ENCODE measurements at places on chromosomes 11 and 22.

DNA sequence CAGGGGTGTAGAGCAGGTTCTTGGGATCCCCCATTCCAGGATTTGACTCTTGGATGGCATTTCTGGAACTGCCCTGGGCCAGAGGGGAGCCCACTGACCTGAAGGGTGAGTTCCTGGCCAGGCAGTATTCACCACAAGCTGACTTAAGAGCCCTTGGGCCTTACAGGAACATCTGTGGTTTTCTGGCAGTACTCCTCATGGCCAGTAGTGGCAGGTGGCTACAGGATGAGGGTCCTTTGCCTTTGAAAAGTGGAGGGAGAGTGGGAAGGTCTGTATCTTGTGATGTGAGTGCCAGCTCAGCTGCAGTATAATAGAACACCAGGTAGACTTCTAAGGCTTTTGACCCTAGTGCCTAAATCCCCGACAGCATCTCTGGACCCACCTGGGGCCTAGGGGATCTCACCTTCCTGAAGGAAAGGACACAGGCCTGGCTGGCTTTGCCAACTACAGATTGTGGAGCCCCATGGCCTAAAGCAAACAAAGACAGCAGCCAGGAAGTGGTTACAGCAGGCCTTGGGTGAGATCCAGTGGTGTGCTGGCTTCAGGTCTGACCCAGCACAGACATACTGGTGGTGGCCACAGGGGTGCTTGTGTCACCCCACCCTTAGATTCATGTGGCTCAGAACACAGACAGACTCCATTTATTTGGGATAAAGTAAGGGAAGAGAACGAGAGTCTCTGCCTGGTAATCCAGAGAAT, 9.0 kb downstream of the OR51S1 start:
- no peak for DNase-seq

- no peak for DNase-seq
Measured at GRCh38 chr11:76152741-76153570, 53.3 kb downstream of the WNT11 start.

GRCh38 chr22:46897246-46897623, 134.8 kb downstream of the TBC1D22A start:
- DNase-seq, result no peak

DNA sequence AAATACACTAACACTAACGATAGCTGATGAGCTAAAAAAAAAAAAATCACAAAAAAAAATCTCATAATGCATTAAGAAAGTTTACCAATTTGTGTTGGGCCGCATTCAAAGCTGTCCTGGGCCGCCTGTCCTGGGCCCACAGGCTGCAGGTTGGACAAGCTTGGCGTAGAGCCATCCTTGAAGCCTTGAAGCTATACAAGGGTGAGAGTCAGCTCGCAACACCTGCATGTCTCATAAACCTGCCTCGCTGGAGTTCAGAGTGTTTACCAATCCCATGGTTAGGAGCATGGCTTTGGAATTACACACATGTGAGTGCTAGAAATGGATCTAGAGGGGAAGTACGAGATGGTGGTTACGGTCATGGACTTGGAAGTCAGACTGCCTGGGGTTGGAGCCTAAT, 453.7 kb downstream of the INSC start:
- no peak for DNase-seq

- DNase-seq, result no peak
Measured at GRCh38 chr22:22429369-22430108, 79.0 kb downstream of the ZNF280B start.

DNA sequence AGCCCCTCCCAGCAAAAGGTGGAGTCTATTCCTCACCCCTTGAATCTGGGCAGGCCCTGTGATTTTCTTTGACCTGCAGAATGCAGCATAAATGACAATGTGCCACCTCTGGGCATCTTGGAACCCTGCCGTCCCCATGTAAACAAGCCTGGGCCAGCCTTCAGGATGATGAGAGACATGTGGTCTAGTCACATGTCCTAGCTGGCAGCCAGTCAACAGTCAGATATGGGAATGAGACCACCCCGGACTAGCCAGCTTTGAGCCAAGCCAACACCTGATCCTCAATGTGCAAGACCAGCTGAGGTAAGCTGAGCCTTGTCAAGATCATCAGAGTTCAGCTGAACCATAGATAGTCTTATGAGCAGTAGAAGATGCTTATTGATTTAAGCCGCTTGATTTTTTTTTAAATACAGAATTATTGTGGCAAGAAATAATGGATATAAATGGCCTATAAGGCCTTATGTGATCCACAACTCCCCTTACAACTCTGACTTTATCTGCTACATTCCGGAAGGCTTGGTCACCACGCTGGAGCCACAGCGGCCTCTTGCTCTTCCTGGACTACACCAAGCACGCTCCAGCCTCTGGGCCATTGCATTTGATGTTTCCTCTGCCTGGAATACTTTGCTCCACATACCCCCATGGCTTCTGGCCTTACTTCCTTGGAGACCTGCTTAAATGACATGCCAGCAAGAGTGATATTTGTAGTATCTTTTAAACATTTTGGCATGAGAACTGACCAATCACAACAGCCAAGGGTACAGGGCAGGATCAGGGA, 225.9 kb upstream of the SESN3 start:
- DNase-seq, result no peak

DNA sequence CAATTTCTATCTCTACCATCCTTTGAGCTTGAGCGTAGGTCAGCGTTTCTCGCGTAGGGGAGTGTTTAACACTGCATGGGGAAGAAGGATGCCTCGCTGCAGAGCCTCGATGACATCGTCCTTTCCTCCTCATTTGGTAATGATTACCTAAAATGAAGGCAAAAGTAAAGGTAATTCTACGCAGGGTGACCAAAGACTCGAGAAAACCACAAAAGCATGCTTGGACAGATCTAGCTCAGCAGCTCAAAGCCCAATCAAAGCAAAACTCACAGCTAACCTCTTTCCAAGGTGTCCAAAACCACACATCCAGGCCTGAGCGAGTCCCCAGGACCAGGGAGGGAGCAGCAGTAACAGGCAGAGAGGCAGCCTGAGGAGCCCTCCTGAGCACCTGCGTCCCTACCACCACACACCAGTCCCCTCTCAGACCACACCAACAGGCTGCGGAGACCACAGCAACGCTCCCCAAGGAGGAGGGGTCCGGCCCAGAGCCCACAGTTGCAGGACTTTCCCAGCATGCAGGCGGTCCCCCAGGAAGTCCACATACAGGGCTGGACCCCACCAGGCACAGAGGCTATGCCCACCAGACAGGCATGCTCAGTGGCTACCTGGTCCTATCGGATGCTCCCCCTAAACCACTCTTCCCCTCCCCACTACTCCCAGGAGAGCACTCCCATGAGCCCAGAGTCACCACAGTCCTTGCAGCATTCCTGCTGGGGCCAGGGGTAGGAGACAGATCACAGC, 3.3 kb downstream of the BRD1 start:
- no peak for DNase-seq
